ENCODE measurements at places on chromosomes 2 and 18.

GRCh38 chr2:219461047-219461514, 26.4 kb downstream of the SPEG start:
- peak; percentile 40 for DNase-seq

DNA sequence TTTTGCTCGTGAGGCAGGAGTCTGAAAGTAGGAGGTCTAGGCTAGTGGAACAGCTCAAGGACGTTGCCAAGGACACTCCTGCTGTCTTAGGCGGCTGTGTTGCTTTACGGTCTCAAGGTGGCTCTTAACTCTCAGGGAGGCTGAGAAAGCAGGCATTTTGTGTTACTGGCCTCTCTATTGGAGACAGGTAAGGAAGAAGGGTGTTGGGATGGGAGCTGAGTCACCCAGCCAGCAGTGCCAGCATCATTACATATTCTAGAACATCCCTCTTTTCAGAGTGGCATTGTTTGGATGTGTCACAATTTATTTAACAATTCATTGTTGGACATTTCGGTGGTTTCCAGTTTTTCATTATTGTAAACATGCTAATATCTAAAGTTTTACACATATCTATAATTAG, 30.8 kb upstream of the TMEM214 start:
- no peak for DNase-seq

GRCh38 chr2:226773291-226773690, 26.3 kb downstream of the IRS1 start:
- no peak for DNase-seq

DNA sequence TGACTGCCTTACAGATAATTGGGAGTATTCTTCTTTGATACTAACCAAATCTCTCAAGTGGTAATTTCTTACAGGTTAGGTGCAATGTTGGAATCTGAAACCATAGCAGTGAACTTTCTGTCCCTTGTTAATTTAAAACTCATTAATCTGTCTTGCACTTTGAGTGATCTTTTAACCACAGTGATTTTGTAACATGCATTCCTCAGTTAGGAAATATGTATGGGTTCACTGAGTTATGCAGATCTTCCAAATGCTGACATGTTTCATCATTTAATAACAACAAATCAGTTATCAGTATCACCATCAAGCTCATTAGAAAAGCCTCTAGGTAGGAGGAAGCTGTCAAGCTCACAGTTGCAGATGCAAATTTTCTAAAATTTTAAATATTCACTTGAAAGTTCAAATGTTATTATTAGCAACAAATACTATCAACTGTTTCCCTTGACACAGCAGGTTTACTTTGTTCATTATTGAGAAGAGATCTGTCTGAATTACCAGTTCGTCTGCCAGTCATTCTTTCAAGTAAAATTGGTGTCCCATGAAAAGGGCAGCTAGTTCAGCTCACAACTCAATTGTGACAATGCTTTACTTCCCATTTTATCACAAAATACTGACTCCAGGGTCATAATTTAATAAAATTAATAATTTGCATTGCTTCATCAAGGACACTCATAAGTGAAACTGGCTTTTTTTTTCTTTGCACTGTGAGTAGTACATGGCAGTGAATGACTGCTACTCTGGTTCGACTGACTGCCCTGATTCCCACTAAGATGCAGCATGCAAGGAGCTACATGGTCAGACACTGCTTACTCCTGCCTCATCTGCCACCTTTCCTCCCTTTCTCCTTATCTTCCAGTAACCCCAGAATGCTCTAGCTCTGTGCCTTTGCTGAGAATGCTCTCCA, 31.6 kb downstream of the SUCLG1 start:
- no peak for DNase-seq

GRCh38 chr2:164910101-164910899, 45.0 kb downstream of the SLC38A11 start:
- DNase-seq, result peak; percentile 39

DNA sequence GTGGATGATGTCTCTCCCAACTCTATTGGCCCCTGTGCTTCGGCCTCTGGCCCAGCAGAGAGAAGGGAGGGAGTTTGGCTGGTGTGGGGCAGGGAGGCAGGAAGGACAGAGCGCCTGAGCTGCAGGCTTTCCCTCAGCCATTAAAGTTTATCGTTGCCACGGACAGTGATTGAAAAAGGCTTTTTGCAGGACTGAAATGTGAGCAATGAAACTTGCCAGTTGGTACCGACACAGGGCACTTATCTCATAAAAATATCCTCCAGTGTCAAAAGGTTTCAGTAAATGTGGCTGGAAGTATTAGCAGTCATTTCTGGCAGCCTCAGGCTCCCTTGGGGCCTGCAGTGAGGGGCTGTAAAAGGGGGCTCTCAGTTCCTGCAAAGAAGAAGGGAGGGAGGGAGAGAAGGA, 169.2 kb downstream of the GLI2 start:
- no peak for DNase-seq

DNA sequence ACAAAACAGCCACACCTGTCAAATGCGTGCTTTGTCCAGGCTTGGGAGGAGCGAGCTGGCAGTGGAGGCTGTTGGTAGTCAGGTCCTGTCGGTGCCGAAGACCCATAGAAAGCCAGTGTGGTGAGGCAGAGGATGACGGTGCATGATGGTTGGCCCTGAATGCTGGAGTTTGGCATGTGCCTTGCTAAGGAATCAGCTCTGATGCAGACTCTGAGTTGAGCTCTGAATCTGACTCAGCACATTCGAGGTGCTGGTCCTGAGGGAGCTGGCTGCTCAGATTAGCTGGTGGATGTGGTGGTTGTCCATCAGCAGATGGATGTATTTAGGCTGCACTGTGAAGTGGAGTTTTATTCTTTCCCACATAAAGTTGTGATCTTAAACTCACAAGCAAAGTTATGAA, 111.3 kb downstream of the ARHGEF4 start:
- no peak for DNase-seq

DNA sequence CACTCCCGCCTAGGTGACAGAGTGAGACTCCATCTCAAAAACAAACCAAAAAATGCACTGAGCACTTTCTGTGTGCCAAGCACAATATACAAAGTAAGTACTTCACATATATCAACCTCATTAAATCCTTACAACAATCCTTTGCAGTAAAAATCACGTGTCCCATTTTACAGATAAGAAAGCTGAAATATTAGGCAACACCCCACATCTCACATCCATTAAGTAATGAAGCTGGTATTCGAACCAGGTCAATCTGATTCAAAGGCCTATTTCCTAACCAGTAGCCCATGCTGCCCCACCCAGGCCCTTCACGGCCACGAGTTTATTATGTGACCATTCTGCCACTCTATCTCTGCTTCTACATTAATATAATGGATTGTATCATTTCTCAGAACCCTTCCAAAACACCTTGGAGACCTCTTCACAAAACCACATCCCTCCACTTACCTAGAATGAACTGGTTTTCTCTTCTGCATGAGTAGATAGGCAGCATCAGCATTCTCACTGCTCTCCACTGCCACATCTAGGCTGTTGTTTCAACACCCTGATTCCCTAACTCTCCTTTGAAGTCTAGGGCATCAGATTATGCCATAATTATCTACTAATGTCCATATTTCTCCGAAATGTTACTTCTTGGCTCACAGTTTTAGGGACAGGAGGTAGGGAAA, 3.1 kb upstream of the EXOC6B start:
- DNase-seq, result no peak

DNA sequence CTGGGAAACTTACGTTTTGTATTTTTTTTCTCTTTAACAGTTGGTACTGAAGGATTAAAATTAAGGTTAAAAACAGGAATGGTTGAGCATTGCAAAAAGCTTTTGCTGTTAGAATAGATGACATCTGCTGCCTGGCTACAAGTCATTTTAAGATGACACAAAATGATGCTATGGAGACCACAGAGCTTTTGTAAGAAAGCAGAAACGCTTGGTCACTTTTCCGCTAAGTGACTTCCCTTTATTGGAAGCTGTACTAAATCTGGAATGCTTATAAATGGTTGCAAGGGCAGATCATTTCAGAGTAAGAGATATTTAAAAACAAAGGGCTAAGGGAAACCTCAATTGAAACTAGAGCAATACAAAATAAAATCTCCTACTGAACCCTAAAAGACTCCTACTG, 544.0 kb downstream of the STK39 start:
- no peak for DNase-seq

- no peak for DNase-seq
Observed at GRCh38 chr2:58700591-58700990, 459.5 kb upstream of the FANCL start.

GRCh38 chr2:172698041-172698863, 37.4 kb upstream of the RAPGEF4 start:
- peak; percentile 36 for DNase-seq

- DNase-seq, result no peak
Observed at GRCh38 chr2:3399381-3399780, 19.9 kb downstream of the TRAPPC12 start.

DNA sequence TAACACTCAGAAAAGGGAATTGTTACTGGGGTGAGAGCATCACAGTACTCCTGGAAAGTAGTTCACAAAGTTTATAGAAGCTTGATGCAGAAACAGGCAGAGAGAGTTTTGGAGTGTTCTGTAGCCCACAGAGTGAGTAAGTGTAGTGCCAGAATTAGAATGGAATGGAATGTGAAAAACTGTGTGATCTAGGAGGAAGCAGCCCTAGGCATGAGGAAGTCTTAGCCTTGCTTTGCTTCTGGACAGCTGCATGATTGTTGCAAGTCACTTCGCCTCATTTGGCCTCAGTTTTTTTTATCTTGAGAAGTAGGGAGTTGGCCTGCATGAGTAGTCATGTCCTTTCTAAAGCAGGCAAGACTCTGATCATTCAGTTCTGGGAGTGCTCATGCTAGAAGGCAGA, 10.9 kb downstream of the SERPINB12 start:
- DNase-seq, result no peak

GRCh38 chr18:12907258-12907925, 23.4 kb upstream of the PTPN2 start:
- DNase-seq, result no peak

- DNase-seq, result no peak
Observed at GRCh38 chr2:238968616-238969384, 120.9 kb downstream of the TWIST2 start.

DNA sequence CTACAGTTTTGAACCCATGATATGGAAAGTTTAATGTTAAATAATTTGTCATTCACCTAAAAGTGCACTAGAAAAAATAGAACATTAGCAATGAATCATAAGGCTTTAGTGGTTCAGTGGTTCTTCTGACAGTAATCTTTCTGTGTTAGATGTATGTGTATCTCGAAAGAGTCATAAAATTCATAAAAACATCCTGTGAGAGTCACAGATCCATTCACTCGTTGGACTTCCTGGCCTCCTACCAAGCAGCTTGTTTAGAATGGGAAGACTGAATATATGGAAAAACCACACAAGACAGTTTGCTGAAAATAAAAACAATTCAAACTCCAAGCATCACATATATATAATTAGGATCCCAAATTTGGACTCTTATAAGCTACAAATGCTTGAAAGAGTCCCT, 34.8 kb downstream of the ADNP2 start:
- no peak for DNase-seq

GRCh38 chr2:240359695-240360094, 75.8 kb upstream of the GPC1 start:
- no peak for DNase-seq

DNA sequence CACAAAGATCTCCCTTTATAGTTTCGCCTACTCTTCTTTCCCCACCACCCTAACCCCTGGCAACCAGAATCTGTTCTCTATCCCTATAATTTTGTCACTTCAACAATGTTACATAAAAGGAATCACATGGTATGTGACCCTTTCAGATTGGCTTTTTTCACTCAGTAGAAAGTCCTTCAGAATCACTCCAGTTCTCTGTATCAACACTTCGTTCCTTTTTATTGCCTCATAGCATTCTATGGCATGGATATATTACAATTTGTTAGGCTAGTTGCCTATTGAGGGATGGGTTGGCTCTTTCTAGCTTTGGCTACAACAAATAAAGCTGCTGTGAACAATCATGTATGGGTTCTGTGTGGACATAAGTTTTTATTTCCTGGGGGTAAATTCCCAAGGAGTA, 163.1 kb downstream of the RPIA start:
- no peak for DNase-seq

DNA sequence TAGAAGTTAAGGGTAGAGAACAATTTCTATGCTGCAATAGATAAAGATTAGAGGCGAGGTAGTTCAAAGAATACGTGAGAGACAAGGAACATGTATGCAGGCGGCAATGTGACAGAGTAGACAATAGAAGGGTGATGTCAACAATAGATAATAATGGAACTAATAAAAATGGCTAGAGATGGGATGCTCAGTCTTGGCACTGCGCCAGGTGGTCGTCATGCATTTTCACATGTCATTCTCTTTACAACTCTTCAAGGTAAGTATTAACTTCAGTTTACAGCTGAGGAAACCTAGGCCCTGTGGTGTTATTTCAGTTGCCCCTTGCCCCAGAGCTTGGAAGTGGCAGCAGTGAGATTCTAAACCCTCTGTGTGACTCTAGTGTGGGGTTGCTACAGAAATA, 890.7 kb upstream of the CELF4 start:
- DNase-seq, result no peak

DNA sequence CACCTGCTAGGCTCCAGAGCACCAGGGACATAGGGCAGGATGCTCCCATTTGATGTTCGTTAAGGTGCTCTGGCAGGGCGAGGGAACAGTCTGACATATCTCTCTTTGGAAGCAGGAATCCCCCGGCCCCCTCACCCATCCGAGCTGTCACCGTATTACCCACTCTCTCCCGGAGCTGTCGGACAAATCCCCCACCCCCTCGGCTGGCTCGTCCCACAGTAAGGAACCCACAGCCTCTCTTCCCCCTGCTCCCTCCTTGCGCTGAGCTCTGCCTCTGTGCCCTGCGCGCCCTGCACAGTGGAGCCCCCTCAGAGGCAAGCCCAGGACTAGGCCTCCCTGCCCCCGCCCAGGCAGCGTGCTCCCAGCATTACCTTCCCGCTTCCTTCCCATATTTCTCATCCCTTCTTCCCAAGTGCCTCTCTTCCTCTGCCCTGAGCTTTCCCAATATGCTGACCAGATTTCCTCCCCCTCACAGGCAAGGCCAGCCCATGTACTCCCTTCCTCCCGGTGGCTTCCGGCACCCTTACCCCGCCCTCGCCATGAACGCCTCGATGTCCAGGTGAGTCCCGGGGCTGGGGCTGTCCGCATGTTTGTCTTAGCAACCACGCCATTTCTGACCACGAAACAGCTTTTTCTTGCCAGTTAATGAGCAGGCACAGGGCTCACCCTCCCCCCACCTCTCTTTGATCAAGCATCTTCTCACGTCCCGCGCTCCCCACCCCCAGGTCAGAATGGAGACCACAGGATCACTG, 23.8 kb downstream of the TGOLN2 start:
- DNase-seq, result no peak

Measured in GM12865 (cell line).